Activated CD4-positive, alpha-beta T cell treated with anti-CD3 and anti-CD28 coated beads for 48 hours (primary cell): ENCODE measurements at places on chromosomes 2 and 18.
A peak's percentile ranks its signal among the peaks of the same experiment; 100 is the strongest.

DNA sequence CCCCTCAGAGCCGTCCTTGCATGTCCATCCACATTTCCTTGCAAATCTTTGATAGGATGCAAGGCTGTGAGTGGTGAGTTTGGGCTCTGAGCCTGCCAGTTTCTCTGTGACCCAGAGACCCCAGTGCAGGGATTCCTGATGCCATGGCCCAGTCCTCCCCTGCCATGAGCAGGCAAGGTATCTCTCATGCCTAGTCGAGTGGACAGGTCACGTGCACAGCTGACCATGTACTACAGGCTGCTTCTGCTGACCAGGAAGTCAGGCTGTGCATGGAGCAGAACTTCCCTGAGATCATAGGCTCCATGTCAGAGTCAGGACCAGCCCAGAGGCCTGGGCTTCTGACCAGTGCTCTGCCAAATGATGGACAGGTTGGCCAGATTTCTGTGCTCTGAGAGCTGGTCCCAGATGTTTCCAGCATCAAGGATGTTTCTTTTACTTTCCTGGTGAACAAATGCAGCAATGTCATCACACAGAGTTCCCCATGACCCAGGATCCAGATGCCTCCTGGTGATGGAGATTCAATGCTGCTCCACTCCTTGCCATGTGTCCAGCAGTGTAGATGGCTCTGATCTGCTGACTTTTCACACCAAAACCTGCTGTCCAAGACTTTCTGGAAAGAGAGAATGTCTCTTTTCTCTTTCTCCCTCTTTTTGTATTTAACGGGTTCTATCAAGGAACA lies 321.6 kb upstream of the HS6ST1 start:
- no peak for DNase-seq

DNA sequence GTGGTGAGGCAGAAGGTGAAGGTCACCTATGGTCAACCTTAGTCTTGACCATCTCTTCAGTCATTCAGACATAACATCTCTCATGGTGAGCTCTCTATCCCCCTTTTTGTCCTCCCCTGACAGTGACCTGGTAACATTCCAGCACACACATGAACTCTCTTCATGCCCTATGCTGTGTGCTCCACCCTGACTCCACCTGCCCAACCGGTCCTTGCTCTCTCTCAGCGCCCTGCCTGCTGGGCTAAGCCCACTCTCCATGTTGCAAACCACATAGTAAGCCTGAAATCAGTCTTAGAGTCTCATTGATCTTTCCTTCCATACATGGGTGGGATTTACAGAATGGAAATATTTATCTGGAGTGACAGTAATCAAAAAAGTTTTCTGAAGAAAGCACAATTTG lies 52.8 kb downstream of the MARCO start:
- no peak for DNase-seq

- no peak for DNase-seq
Measured at GRCh38 chr2:62852254-62852653, 146.7 kb downstream of the EHBP1 start.

DNA sequence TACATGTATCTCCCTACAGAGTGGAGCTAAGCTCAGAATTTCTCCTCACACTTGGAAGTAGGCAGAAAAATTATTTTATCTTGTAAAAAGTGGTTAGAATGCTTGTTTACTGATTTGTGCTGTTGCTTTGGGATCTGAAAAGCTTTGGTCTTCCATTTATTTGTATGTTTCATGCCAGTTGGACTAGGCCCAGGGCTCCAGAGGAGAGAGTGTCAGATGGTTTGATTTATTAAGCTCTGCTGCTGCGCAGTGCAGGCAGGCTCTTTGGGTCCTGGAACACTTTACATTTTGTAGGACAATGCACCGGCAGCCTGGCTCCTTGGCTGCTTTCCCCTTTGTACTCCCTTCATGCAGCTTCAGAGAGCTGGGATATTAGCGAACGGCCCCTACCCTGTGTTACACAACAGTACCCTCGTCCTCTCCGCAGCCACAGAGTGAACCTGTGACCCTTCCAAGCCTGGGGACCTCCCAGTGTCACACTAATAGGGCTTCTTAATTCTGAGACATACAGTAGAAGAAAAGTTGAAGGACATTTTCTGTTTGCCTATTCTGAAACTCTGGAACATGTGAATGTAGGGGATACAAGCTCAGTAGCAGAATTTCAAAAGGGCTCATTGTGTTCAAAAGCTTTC lies 56.7 kb upstream of the EML6 start:
- no peak for DNase-seq

DNA sequence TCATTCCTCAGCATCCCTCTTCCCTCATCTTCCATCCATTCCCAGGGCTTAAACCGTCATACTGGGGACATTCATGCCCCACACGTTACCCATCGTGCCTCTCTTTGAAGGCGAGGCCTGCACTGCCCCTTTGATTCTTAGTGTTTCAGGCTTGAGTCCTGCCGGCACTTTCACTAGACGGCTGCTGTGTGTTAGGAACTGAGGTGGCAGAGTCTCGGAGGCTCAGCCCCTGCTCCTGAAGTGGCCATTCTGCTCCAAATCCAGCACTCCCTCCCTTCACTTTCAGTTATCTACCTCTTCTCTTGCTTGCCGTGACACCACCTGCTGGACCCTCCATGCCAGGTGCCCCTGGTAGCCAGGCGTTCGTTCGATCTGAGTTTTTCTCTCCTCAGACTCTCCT lies 43.0 kb downstream of the GRHL1 start:
- DNase-seq: no peak

GRCh38 chr2:37625796-37626571 lies 45.5 kb downstream of the CDC42EP3 start:
- DNase-seq: peak; percentile 60

GRCh38 chr18:4510160-4510559 lies 55.1 kb upstream of the DLGAP1 start:
- DNase-seq: no peak

- no peak for DNase-seq
Measured at GRCh38 chr18:3172097-3172496, 47.7 kb downstream of the MYOM1 start.

- DNase-seq: no peak
Measured at GRCh38 chr2:217978536-217979150, 24.2 kb downstream of the TNS1 start.

- DNase-seq: no peak
Measured at GRCh38 chr18:48723837-48724236, 185.0 kb downstream of the CTIF start.

GRCh38 chr2:131584380-131584779 lies 56.7 kb downstream of the CCDC74A start:
- no peak for DNase-seq

GRCh38 chr2:96072746-96073145 lies 38.0 kb upstream of the GPAT2 start:
- DNase-seq: no peak

- DNase-seq: no peak
Measured at GRCh38 chr2:235719146-235719942, 225.5 kb downstream of the AGAP1 start.

DNA sequence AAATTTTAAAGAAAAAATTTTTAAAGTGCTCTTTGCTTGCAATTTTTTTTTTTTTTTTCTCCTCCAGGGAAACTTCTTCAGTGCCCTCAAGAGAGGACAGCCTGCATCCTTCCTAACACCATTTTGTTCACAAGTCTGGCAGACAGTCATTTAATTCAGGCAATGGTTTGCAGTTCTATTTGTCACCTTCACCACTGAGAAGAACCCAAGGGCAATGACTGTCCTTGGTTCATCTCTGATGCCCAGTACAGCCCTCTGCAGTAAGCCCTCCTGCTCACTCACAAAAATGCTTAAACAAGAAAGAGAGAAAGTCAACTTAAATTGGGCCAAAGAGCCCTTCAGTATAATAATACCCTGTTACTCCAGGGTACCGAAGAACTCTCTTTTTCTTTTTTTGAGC lies 52.4 kb downstream of the TGFA start:
- DNase-seq: no peak

DNA sequence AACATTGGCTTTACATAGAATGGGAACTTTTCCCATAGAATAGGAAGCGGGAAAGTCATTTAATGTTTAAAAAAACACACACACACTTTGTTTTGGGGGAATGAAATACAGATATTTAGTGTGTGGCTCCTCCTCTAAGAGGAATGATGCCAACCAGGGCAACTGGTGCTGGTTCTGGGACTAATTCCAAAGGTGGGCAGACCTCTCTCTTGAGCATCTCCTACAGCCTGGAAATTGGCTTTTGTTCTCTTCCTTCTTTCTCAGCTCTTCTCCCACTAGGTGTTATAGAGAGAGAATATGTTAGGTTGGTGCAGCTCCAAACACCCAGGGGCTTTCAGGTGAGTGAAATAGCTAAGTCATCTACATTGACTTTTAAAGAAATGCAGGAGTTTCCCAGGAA lies 190.1 kb downstream of the RAD51AP2 start:
- no peak for DNase-seq

GRCh38 chr2:216519154-216519762 lies 20.6 kb downstream of the RPL37A start:
- peak; percentile 68 for DNase-seq

- DNase-seq: no peak
Measured at GRCh38 chr2:26652361-26653041, 11.3 kb upstream of the CIB4 start.

- DNase-seq: no peak
Measured at GRCh38 chr2:226142463-226142862, 657.2 kb downstream of the IRS1 start.

DNA sequence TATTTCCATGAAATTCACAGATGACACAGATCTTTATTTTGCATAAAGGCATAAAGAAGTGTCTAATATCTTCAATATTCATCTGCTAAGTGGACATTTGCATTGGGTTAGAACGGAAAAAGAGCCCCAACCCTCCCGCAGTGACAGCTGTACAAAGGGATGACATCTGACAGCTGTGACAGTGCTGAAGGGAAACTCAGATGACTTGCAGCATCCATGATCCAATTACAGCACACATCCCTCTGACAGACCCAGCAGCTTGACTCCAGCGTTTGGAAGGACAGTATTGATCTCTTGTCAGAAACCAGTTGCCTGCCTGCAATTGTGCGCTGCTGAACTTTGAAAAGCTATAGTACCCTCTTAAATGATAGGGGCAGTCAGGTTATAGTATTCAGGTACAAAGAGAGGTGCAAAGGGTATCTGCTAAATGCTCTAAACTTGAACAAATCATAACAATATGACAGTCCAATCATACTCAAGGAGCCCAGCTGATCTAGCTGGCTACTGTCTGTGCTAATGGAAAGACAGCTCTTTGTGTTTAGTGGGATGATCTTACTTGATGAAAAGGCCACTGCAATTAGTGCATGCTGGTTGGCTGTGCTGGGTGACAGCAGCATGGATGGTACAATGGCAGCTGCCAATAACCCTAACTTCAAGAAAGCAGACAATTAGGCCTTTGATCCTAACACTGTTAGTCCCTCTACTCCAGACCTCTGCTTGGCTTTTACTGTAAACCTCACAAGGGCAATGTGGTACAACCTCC lies 599.2 kb downstream of the NR4A2 start:
- DNase-seq: no peak

DNA sequence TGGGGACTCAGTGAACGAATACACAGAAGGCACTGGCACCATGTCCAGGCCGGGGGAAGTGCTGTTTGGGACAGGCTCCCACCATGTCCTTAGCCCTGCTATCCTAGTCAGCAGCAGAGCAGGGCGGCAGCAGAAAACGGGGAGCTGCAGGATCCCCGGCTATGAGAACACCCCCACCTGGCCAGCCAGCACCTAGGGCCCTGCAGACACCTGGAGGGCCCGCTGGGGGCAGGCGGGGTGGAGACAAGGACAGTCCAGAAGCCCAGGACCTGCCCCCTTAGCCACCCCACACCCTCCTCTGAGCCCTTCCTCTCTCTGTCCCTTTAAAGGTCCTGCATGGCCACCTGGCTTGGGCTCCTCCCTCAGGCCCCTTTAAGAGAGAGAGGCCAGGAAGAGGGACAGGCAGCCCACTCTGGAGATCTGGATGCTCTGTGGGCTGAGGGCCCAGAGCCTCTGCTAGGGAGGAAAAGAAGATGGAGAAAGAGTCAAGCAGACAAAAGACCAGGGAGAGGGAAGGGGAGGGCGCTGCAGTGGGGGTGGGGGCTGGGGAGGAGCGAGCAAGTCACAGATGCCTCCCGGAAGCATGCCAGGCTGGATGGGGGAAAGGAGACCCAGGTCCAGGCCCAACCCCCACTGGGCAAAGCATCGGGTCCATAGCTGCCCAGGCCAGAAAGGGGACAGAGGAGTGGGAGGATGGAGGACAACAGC lies 48.6 kb downstream of the BIN1 start:
- no peak for DNase-seq

DNA sequence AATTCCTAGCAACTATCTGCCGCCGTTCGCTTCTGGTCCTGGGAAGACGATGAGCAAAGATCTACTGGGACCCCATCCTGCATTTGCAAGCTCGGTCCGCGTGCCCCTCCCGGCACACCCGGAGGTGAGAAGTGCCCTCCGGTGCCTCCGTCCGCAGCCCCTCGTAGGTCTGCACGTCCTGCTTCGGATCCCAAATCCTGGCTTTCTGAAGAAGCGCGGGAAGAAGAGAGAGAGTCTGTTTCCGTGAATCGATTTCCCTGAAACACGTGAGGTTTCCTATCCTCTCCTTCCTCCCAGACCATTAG lies 5.0 kb upstream of the OSR1 start:
- no peak for DNase-seq

DNA sequence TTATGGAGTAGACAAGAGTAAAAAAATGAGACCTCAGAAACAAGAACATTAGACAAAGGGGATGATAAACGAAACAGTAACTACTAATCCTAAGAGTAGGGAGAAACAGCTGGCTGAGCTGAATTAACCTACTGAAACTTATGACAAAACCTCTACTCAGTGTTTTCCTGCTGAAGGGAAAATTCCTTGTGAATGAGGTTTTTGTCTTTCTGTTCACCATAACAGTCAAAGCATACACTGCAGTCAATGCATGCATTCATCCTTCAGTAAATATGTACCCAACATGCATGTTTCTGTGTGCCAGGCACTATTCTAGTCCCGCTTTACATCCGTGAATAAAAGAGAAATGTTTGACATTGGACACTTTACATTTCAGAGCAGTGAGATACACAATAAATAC lies 805.6 kb upstream of the KLHL29 start:
- DNase-seq: no peak

- DNase-seq: no peak
Measured at GRCh38 chr2:12704378-12704777, 12.4 kb upstream of the TRIB2 start.

GRCh38 chr2:176126929-176127773 lies 2.4 kb upstream of the HOXD8 start:
- peak; percentile 74 for DNase-seq

- no peak for DNase-seq
Measured at GRCh38 chr2:85175369-85176299, 42.4 kb downstream of the TCF7L1 start.

DNA sequence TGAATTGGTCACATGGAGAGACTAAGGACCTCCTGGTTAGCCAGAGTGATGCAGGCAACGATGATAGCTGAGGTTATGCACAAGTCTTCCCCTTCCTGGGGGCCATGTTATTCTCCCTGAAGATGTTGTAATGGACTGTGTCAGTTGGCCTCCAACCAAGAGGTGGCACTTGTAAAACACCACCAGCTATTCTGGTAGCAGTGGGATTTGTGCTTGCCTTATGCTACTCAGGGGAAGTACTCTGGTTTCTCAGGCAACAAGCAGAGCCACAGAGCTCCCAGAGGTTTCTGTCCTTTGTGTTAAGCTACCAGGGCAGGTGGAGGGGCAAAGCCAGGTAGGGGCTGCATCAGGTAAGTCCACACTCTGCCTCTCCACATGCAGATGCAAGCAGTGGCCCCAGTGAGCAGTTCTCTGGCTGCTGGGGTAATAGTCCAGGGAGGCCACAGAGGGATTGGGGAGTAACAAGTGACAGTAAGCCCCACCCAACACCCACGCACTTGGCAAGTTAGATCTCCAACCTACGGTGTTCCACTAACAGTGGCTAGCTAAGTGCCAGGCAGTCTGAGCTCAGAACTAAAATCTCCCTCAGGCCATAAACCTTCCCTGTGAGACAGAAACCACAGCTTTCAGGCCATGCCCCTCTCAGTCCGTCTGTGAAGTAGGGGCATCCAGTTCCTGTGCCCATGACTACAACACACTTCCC lies 99.7 kb downstream of the RND3 start:
- no peak for DNase-seq
